ENCODE measurements at places on chromosomes 4 and X.

DNA sequence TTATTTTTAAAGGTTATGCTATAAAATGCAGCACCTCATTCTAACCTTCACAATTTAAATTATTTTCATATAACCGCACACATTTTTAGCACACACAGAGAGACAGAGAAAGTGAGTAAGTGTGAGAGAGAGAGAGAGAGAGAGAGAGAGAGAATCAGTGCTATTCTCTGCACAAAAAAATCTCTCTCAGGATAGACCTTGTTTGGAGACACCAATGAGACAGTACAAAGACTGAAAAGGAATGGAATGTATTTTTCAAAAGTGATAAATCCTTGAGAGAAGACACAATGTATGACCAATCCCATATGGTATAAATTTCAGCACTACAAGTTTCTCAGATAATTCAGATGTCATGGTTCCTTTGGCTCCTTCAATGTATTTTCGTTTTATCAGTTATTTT is 132.1 kb upstream of the PCDH18 start:
- DNase-seq: no peak

- no peak for DNase-seq
These were observed 5.7 kb upstream of the FAM9C start for GRCh38 chrX:13050151-13050550.

GRCh38 chrX:48956728-48957414 is 536 bp downstream of the OTUD5 start:
- no peak for DNase-seq

GRCh38 chrX:134714633-134715110 is 56.4 kb upstream of the PLAC1 start:
- no peak for DNase-seq

DNA sequence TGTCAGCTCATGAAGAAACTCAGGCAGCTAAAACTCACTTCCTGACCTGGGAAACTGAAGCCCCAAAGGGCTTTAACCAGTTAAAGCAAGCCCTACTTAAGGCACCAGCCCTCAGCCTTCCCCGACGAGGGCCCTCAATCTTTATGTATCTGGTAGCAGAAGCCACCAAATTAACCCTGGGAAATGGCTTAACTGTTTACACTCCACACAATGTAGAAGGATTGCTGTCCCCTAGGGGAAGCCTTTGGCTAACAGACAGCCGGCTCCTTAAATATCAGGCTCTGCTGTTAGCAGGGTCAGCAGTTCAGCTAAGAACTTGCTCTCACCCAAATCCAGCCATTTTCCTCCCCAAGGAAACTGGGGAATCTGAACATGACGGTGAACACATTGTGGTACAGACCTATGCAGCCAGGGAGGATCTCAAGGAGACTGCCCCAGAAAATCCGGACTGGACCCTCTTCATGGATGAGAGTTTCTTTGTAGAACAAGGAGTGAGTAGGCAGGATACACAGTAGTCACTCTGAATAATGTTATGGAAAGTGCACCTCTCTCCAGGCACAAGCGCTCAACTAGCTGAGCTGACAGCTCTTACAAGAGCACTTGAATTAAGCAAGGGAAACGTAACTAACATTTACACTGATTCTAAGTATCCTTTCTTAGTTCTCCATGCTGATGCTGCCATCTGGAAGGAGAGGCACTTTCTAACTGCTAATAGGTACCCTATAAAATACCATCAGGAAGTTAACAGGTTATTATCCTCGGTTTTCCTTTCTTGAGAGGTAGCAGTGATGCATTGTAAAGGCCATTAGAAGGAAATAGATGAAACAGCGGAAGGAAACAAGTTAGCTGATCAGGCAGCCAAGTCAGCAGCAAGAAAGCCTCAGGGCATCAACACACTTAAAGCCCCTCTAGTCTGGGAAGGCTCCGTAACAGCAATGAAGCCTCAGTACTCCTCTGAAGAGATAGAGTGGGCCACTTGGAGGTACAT is 9.6 kb upstream of the NAF1 start:
- DNase-seq: no peak

- DNase-seq: peak; percentile 58
These were observed 400.9 kb upstream of the FGF13 start for GRCh38 chrX:139112432-139112831.

DNA sequence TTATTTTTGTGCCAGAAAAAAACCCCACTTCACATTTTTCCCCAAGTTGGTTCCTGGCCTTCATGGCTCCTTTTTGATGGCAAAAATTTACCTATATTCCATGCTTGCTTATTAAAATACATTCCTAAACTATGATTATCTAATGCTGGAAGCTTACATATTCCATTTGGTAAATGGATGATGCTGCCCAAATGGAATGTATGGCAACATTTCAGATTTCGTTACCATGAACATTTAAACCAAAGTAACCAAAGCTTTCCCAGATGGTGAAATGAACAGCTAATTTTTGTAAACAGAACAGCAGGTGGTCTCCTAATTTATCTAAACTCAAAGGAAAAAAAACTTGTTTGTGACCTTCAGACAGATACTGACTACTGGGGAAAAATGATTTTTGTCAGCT is 110.8 kb upstream of the TEX13A start:
- no peak for DNase-seq

GRCh38 chrX:69538321-69538876 is 34.3 kb downstream of the NALF2 start:
- no peak for DNase-seq

DNA sequence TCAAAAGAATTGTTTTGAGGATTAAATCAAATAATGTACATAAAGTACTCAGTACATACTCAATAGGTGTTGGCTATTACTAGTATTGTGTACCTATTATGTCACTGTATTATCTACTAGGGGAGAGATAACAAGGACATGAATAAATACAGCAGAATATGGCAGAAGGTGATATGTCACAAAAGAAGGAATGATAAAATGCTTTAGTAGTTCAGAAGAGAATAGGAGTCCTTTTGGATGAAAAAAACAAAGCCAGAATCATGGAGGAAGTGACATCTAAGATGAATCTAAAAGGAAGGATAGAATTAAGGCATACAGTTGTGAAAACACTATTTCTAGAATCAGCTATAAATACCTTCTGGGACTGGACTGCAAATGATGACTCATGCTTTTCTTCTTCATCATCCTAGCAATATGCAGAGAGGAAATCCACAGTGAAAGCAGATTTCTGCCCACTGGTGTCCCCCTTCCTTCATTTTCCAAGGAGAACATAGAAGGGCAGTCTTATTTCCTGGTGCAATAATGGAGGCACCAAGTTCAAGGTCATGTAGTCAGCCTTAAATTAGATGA is 98.7 kb downstream of the GLUD2 start:
- no peak for DNase-seq

DNA sequence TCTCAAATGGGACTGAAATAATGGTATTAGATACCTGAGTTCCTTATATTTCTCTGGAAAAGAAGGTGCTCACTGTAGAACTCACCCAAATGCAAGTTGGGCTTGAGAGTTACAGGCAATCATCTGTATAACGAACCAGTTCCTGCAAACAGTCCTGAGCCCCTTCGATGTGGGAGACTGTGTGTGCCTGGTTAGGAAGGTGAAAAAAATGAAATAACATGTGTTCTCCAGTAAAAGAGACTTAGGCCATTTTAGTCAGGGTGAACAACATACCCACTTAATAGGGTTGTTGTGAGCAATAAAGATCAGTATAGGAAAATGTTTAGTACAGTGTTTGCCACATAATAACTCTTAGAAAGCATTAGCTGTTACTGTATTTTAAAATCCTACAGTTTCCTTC is 23.4 kb downstream of the STIM2 start:
- no peak for DNase-seq

- DNase-seq: no peak
These were observed 35.5 kb upstream of the UGT2B7 start for GRCh38 chr4:69060651-69061308.

DNA sequence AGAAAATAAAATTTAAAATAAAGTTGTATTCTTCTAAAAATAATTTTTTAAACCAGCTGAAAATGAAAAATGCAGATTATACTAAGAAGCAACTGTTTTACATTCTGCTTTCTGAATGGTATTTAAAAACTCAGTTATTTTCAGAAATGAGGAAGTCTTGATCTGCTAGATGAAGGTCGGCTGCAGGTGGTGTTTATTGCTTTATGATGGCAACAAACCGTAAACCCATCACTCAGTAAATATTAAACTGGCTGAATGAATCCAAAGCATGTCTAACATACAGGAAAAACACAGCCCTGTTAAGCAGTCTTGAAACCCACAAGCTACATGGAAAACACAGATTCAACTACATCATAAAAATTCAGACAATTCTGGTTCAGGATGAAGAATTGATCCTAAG is 29.3 kb downstream of the DYNLT3 start:
- no peak for DNase-seq

- DNase-seq: peak; percentile 5
These were observed 141.3 kb upstream of the FTHL17 start for GRCh38 chrX:31212856-31213748.

GRCh38 chrX:71107762-71108360 is 1.3 kb upstream of the CXorf65 start:
- DNase-seq: no peak

DNA sequence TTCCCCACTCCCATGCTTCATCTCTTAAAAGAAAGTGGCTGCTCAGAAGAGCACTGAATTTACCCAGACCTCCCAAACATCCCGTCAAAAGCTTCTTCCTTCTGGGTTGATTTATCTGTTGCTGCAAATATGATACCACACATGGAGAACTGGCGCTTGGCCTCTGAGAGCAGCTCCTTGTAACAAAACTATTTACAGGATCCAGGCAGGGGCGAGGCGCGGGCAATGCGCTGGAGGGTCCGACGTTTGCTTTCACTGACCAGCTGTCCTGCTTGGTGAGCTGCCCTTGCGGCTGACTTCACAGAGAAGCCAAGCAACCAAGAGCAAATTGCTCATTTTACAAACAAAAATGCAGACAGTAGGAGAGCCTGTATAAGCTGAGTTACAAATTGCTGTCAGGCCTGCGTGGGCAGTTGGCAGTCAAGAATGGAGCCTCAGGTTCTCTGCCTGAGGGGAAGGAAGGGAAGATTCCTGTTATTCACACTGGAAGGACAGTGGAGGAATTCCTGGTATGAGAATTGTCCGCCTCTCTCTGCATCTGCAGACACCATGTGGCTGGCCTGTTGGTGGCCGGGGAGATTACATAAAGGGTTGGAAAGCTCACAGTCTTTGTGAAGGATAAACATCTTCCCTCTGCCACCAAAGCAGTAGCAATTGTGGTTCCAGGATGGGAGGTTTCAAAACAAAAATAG is 192.2 kb upstream of the LEF1 start:
- no peak for DNase-seq

- DNase-seq: no peak
These were observed 43.1 kb downstream of the PNMA5 start for GRCh38 chrX:152950786-152951185.

DNA sequence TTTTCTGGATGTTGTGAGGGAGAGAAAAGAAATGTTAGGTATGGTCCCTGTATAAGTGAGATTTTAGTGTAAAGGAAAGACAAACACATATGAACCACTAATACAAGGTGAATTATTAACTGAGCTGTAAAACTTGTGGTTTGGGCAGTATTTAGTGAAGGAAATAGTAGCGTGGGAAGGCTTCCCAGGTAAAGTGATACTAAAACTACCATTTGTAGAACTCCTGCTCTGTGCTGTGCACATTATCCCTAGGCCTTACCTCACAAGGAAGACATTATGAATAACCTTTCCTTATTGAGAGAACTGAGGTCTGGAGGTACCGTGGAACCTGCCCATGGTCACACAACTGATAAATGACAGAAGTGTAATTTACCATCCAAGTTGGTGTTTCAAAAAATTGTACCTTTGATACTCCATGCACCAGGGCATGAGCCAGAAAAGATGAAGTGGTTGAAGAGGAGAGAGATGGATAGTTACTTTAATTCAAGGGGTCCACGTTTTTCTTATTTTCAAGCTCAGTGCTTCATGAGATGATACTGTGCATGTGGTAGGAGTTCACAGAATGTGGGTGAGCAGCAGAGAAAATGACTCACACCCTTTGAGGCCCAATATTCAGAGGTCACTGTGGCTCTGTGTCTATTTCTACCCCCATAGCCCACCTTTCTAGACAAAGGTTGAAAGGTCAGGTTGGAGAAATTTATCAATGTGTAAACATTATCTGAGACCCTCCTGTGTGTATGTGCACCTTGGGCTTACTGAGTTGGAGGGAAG is 2.6 kb upstream of the VSIG4 start:
- no peak for DNase-seq

DNA sequence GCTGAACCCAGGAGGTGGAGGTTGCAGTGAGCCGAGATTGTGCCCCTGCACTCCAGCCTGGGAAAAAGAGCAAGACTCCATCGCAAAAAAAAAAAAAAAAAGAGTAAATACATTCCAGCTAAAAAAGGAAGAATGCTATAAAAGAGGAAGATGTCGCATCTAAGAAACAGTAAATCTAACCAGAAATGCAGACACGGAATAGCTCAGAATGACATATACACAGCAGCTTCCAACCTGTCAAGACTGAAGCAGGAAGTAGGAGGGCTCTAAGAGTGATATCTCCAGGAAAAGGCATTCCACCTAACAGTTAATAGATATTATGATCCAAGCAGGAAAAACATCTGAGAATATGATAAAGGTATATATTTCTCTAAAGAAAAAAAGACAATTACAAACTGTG is 16.0 kb downstream of the CLOCK start:
- no peak for DNase-seq

GRCh38 chrX:54178100-54178940 is 4.7 kb downstream of the FAM120C start:
- DNase-seq: no peak

- no peak for DNase-seq
These were observed 21.7 kb upstream of the SEC24B start for GRCh38 chr4:109411964-109412363.

DNA sequence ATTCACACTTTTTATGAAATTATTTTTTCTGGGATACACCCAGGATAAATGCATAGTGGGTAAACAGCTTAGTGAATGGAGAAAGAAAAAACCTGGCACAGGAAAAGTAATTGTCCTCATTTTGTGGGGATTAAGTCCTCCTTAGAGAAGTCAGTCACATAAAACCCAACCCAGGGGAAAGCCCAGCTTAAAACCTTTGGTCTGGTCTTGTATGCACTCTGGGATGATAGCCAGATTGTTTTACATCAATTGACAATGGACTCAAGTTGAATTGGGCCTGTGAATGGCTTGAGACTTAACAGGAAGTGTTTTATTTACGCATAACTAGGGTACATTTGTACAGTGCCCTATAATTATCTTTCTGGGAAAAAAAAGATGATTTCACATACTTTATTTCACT is 561.3 kb upstream of the GRIA3 start:
- DNase-seq: no peak

DNA sequence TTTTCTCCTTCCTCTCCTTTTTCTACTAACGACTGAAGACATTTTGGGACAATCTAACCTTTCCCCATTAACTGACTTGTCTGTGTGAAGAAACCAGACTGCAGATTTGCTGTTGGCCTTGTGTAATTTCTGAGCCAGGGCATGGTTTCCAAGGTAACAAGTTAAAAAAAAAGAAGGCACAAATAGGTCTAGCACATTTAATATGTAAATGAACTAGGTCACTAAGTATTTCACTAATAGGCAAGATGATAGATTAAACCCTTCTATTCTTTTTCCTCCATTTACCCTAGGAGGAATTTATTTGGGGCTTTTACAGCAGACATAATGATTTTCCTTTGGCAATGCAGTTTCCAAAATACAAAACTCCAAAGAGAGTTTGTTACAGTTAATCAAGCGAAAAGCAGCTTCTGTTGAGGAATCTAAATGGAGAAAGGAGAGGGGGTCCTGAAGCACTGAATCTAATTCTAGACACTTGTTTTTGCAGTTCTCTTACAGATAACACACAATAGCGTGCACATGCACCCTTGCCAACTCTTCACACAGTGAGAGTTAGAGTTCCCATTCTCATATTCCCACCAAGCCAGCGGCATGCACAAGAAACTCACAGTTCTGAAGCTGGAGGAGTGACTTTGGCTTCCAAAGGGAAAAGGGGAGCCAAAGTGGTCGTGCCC is 72.0 kb downstream of the TSPAN5 start:
- no peak for DNase-seq

Measured in NCI-H1092 treated with DMSO at 0.1 percent for 48 hours (cell line).